AG09319 (cell line): ENCODE measurements at places on chromosomes 1 and 21.

DNA sequence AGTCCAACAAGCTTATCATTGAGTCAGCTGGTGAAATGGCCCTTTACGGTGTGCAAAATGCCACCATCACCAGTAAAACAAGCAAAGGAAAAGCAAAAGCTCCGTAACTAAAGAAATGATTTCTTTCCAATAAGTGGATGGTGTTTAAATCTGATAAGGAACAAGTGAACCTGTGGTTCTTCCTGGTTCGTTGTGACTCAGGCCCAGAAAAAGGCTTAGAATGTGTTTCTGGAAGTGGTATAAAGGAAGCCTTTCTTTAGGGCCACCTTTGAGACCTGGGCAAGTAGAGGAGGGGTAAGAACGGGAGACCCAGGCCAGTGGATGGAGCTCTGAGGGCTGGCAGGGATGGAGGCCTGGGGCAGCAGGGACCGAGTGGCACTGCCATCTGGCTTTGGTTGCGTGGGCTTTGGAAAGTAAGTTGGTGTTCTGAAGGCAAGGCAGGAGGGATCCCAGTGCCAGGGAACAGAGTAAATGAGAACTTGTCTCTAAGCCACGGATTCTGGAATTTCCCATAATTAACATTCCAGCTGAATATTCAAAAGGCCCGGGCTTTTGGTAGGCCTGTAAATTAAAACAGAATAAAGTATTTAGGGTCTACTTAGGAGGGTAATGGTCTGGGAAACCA is 87.9 kb upstream of the LMO4 start:
- no peak for DNase-seq

- DNase-seq, result no peak
Observed at GRCh38 chr1:160163615-160164014, 12.2 kb downstream of the ATP1A4 start.

DNA sequence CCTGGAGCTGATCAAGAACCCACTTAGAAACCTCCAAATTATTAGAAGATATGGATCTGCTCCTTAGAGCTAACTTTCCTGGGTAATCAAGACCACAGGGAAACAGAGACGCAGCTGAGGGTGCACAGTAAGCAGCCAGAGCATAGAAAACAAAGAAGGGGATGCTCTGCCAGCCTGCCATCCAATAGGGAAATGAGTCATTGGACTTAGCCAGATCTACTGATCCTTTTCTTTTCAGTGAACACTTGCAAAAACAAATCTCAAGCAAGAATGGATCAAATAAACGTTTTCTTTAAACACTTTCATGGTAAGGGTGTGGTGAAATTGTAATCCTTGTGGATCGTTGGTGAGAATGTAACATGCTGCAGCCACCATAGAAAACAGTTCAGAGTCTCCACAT is 474.0 kb downstream of the LTN1 start:
- DNase-seq, result no peak

DNA sequence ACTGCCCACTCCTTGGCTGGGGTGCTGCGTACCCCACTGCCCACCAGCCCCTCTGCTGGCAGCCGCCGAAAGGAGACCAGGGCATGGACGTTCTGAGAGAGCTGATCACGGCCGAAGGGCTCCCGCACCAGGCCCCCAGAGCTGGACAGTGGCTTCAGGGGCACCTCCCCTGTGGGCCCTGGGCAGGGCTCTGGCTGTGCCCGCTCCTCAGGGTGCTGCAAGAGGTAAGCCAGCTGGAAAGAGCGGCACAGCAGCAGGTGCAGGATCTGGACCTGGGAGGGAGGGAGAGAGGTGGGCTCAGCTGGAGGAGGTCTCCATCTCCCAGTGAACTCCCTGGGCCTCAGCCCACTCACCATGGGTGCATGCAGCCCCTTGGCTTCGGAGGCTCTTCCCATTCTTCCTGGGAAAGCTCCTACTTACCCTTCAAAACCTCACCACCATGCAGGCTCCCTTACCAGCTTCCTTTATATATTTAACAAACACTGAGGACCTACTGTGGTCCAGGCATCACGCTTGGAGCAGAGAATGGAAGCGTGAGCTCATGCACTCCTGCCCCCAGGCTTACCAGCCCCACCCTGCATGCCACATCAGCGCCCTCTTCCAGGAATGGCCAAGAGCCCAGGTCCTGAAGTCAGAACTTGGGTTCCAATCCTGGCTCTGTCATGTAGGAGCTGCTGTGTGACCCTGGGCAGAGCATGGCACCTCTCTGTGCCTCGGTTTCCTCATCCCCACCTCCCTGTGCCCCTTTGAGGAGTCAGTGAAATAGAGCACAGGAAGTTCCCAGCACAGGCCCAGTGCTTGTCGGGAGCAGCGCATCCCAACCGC is 6.8 kb upstream of the KIF17 start:
- DNase-seq, result no peak

DNA sequence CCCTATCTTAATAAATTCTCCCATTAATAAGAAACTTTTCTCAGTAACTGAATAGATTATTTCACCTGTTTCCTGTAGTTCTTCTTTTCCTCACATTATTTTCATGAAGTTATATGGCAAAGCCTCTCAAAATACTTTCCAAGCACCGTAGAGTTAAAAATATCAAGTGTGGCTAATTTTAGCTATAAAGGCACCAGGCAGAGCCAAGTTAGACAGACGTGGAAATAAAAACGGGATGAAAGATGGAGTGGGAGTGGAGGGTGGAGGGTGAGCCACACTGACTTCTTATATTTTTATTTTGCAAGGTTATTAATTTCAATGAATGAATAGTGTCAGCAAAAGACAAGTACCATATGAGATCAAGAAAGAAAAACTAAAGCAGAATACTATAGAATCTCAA is 71.7 kb downstream of the ENAH start:
- no peak for DNase-seq

- no peak for DNase-seq
Observed at GRCh38 chr1:15014516-15014915, 139.0 kb upstream of the TMEM51 start.
